NCI-H2171 treated with DMSO at 0.1 percent for 48 hours (cell line): ENCODE measurements at places on chromosomes 3 and 15.

GRCh38 chr3:160722331-160722730 lies 33.7 kb upstream of the PPM1L start:
- no peak for DNase-seq

DNA sequence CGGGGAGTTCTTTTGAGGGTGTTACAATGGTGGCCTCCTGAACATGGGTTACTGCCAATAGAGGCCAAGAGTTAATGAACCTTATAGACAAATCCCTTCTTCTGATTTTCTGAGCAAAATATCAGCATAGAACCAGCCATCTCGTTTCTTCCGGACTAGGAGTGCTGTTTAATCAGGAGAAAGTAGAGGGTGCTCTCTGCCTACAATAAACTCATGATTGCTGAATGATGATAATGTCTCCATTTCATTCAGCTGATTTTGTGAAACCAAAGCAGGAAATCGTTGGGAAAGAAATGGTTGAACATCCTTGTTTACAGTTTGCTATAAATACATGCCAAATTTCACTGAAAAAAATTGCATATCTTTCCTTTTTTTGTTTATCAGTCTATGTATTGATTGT lies 142.8 kb upstream of the PLSCR5 start:
- peak; percentile 28 for DNase-seq

GRCh38 chr3:102174312-102174712 lies 260.5 kb upstream of the ZPLD1 start:
- no peak for DNase-seq

- DNase-seq: no peak
Observed at GRCh38 chr3:169505577-169506230, 157.8 kb downstream of the MECOM start.

DNA sequence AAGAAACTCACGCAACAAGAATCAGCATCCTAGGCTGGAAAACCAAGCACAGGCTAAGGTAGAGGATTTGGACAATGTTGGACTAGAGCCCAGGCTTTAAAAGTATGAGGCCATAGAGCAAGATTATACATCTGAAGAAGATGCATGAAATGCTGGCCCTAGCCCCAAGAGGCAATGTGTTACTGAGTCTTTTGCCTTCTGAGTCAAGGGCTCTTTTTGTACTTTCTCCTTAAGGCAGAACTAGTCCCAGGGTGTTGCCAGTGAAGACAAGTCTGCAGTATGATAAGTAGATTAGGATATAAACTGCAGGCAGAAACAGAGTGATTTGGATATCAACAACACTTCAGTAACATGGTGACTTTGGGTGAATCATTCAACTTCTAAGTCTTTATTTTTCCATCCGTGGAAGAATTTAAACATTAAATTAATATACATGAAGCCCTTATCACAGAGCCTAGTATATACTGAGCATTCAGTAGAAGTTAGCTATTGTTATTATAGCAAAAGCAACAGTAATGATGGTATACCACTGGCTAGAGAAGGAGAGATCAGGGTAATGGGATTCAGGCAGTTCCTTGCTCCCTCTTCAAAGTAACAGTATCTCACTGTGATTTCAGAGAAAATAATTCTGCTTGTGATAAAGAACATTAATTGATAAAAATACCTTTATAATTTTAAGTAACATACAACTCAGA lies 99.9 kb upstream of the MLF1 start:
- no peak for DNase-seq

GRCh38 chr3:129226374-129226773 lies 23.0 kb upstream of the COPG1 start:
- DNase-seq: no peak

GRCh38 chr15:69126054-69126469 lies 34.4 kb upstream of the GLCE start:
- no peak for DNase-seq

DNA sequence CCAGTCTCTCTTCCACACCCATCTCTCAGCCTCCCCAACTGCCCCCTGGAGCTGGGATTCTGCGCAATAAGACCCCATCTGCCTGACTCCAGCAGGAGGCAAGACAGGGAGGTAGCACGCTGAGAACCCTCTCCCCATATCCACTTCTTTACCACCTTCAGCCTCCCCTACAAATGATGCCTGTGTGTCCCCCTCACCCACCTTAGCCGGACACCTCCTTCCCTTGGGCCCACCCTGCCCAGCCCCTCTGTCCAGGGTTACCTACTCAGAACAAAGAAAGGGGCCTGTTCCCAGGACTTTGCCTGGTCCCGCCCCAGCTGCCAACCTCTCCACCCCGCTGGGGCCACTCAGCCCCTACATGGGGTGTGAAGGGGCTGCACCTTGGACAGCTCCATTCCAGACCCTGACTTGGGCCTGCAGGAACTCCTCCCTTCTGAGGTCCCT lies 40.8 kb upstream of the ATP2B2 start:
- DNase-seq: no peak

GRCh38 chr3:186988806-186989205 lies 58.5 kb downstream of the ST6GAL1 start:
- no peak for DNase-seq

- DNase-seq: no peak
Observed at GRCh38 chr3:46135475-46135874, 72.6 kb downstream of the CCR1 start.

- DNase-seq: no peak
Observed at GRCh38 chr3:46552538-46552937, 13.6 kb downstream of the LRRC2 start.

DNA sequence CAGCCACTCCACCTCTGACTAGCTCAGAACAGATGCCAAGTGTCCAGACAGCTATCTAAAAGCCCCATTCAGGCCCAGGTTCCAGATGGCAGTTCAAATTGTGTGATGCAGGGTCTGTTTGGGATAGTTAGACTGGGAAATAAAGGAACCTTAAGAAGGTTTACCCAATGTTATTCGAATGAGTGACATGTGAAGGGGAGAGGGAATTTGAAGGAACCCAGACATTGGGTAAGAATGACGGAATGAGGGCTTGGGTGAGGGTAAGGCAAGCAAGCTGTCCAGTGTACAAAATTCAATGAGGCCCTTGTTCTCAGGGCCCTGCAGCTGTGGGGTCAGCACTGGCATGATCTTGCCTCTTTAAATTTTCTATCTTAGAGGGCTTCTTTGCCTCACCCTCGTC lies 34.1 kb downstream of the ATP13A5 start:
- no peak for DNase-seq

- no peak for DNase-seq
Observed at GRCh38 chr15:27084844-27085243, 113.9 kb downstream of the GABRG3 start.

- DNase-seq: no peak
Observed at GRCh38 chr15:94736236-94736635, 504.9 kb downstream of the MCTP2 start.

- DNase-seq: peak; percentile 93
Observed at GRCh38 chr15:66936109-66936860, 129.1 kb upstream of the SMAD3 start.

GRCh38 chr3:176951144-176951543 lies 246.1 kb downstream of the TBL1XR1 start:
- no peak for DNase-seq

- DNase-seq: no peak
Observed at GRCh38 chr15:98856532-98856907, 151.1 kb downstream of the PGPEP1L start.

- DNase-seq: no peak
Observed at GRCh38 chr15:63540449-63540848, 36.1 kb downstream of the USP3 start.

- no peak for DNase-seq
Observed at GRCh38 chr3:150135287-150135721, 164.6 kb upstream of the PFN2 start.

DNA sequence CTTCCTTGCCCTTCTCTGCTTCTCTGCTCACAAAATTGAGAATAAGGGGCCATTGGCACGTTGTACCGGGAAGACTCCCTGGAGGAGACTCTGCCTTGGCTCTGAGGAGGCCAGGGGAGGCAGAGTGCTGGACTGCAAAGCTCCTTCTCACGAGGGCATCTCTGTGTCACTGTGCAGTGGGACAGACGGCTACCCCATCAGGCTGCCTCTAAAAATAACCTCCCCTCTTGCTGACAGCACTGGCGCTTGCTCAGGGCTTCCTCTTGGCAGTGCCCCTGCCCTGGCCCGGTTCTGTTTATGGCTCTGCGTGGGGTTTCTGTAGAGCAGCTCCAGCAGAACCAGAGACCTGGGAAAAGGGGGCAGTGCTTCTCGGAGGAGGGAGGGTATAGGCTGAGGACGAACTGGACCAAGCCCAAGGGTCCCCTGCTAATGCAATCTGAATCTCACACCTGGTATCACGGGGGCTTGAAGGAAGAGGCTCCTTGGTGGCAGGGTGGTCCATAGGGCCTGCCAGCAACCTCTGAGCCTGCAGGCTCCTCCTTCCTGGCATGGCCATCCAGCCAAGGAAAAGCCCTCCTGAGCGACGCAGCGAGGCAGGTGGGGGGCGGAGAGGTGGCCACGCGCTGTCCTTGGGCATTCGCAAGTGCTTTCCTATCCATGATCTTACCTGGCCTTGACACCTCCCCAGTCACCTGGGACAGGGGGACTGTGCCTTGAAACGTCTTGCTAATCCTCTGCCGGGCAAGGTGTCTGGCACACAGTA lies 63.3 kb upstream of the TLE3 start:
- DNase-seq: no peak

GRCh38 chr3:177144922-177145321 lies 52.4 kb downstream of the TBL1XR1 start:
- no peak for DNase-seq

DNA sequence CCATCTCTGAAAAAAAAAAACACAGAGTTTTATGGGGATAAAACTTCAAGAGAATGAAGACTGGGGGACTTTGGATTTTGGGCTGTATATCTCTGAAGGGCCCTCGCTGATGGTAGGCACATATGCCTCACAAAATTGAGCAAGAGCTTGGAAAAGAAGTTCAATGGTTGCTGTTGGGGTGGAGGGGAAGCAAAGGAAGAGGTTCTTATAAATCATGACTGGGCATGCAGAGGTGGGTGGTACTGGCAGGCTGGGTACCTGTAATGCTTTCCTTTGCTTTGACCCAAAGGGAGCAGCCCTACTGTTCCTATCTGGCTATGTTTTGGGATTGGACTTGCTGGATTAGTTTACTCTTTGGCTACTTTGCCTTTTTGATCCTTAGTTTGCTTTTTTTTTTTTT lies 6.0 kb upstream of the RTP1 start:
- no peak for DNase-seq

GRCh38 chr3:188262488-188262887 lies 108.5 kb downstream of the LPP start:
- no peak for DNase-seq

DNA sequence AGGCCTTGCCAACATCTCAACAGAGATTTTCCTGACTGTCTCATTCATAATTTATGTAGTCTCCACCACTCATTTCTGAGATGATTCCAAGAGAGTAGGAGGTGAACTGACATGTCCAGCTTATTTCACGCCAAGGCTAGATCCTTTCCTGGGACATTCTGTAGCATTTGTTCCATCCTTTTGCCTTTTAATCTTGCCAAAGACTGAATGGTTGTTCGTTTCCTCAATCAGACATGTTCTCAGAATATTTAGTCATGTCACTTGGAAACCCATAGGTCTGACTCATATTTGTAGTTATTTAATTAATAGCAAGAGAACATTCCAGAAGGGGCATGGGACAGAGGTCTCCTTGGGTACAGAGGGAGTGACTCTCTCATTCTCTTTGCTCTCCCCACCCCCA lies 80.9 kb downstream of the DHX36 start:
- no peak for DNase-seq

- peak; percentile 66 for DNase-seq
Observed at GRCh38 chr15:50687302-50687902, 805 bp upstream of the TRPM7 start.
